NCI-H345 (cell line): ENCODE measurements at places on chromosomes 2 and 18.
A peak's percentile ranks its signal among the peaks of the same experiment; 100 is the strongest.

DNA sequence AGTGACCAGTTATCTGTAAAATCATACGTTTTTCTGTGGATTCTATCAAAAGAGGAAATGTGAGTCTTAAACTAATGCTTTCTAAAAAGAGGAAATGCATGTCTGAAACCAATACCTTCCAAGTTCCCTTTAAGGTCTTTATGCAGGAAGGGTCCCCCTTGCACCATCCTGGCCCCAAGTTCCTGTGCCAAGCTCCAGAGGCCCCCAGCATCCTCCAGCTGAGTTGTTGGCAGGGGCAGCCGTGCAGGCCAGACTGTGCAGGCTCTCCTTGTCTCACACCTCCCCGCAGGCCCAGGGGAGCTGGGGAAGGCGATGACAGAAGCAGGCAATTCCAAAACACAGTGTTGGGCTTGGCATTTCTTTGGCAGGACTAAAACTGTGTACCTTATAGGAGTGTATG, 39.2 kb downstream of the DPYSL5 start:
- DNase-seq: no peak

DNA sequence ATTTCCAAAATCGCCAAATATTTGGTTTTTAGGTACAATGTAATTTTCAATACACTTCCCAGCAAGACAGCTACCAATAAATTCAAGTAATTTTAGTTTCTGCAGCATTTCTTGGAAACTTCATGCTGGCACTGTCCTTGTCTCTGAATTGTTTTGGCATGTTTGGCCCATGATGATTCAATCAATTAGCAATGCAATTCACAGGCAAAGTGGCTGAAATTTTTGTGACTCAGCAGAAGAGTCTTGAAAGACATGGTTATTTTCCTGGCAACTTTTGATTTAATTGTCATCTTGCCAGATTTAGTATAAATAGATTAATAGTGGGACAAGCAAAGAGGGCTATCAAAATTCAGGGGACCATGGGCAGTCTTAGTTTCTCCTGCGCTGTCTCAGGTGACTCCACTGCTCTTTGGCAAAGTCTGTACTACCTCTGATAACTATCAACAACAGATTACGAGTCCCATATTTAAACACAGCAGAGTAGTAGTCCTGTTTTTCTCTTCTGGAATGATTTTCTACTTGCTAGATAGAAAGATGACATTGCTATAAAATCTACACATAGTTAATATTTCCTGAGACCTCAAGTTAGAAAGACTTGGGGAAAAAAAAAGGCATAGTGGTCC, 88.9 kb upstream of the CYP26B1 start:
- DNase-seq: no peak

- no peak for DNase-seq
Observed at GRCh38 chr2:161172901-161173540, 12.8 kb downstream of the TANK start.

GRCh38 chr2:1606421-1607235, 137.7 kb downstream of the PXDN start:
- DNase-seq: no peak

GRCh38 chr2:86518481-86518880, 44.8 kb downstream of the CHMP3 start:
- DNase-seq: peak; percentile 9

- peak; percentile 62 for DNase-seq
Observed at GRCh38 chr18:6543330-6543908, 128.7 kb upstream of the L3MBTL4 start.

- peak; percentile 3 for DNase-seq
Observed at GRCh38 chr2:196758474-196759377, 40.8 kb downstream of the GTF3C3 start.

- no peak for DNase-seq
Observed at GRCh38 chr2:26414311-26414710, 12.6 kb downstream of the DRC1 start.

DNA sequence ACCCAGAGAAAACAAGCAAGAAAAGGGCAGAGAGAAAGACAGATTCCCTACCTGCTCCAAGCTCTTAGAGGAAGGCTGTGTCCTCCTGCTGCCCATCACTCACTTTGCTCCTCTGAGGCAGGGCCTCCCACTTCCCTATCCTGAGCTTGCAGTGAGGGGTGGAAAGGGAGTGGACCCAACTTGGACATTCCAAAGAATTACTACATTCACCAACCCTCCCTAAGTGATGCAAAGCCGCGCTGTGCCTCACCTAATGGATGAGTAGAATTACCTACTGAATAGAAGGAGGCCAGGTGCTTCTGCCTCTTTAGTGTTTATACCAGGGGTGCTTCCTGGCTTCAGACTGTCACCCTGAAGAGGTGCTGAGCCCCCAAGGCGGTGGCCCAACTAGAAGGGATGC, 5.6 kb upstream of the OSR1 start:
- no peak for DNase-seq

- no peak for DNase-seq
Observed at GRCh38 chr2:144959416-144959815, 439.5 kb upstream of the ZEB2 start.
